ENCODE measurements at places on chromosomes 4 and X.

DNA sequence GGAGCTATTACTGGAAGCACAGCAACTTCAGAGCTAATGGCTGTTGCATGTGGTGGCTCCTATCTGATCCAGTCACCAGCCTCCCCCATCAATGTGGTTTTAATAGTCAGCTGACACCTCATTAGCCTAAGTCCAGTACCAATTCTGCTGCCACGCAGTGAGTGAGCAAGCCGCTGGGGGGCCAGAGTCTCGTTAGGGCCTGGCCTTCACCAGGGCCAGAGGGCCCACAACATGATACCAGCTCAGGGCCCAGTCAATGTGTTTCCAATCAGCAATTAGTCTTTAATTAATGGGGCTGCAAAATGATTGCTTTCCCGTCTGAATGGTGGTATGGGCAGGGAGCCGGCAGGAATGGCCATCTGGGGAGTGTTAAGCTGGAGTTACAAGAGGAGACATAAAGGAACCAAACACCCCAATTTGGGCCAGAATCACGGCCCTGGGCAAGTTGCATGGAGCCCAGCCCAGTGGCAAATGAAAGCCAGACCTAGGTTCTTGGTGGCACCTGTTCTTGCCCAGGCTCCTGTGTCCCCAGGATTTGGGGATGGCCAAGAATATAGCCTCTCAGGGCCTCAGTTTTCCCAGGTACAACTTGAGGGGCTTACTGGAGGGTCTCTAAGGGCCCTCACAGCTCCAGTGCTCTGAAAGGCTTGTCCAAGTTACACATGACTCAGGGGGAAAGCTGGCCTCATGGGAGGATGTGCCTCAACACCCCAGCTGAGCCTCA is 119.2 kb downstream of the EFNB1 start:
- DNase-seq: no peak

- no peak for DNase-seq
Observed at GRCh38 chr4:80382090-80382832, 46.7 kb downstream of the CFAP299 start.

DNA sequence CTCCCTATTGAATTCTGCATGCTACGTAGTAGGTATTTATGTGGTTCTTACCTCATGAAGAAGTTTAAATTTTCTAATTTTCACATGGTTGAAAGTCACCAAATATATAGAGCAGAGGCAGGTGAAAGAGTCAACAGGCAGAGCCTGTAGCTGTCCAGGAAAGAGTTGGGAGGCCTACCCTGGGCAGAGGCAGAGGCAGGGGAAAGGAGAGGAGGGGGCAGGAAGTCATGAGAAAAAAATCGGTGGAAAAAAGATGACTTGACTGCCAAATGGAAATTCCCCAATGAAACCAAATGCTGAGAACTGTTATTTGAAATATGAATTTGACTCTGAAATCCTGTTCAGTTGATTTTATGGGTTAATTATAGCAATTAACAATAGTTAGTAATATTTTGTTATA is 23.1 kb upstream of the GPR34 start:
- DNase-seq: no peak

GRCh38 chr4:152467101-152467500 is 68.8 kb downstream of the FBXW7 start:
- no peak for DNase-seq

- peak; percentile 24 for DNase-seq
Observed at GRCh38 chr4:34636623-34637022, 1607.7 kb downstream of the ARAP2 start.

Data from fibroblast of skin of back (primary cell).